ENCODE measurements at places on chromosomes 3 and 15.

DNA sequence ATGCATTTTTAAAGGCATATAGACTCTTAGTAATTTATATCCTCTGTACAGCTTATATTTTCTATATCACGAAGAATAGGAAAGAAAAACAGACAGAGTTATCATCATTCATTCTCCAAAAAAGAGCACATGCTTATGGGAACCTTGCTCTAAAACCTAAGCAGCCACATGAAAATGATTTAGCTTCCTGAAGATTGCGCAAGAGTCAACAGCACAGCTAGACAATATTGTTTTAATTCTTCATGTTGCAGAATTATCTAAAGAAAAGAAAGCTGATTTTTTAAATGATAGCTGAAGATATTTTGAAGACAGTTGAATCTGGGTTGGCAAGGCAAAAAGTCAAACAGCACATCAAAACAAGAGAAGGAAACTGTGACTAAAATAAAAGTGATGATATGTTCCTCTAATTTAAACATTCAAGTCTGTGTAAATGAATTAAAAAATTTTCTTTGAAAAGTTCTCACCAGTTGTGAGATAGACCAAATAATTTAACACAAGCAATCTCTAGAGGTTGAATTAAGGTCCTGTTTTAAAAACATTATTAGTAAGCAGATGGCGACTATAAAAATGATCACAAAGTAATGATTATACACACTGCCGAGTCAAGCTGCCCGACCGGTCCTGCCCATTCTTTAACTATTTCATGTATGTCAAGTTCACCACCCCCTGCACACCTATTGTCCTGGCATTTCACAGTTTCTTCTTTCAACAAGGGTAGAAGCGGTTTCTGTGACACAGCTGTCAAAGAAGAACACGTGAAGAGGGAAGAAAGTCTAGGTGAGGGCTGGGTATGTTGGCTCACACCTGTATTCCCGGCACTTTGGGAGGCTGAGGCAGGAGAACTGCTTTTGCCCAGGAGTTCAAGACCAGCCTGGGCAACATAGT lies 74.2 kb upstream of the BHLHE40 start:
- DNase-seq = no peak

GRCh38 chr3:148911173-148911572 lies 46.1 kb downstream of the CPA3 start:
- no peak for DNase-seq

GRCh38 chr3:64234571-64234970 lies 9.3 kb upstream of the PRICKLE2 start:
- DNase-seq = no peak

DNA sequence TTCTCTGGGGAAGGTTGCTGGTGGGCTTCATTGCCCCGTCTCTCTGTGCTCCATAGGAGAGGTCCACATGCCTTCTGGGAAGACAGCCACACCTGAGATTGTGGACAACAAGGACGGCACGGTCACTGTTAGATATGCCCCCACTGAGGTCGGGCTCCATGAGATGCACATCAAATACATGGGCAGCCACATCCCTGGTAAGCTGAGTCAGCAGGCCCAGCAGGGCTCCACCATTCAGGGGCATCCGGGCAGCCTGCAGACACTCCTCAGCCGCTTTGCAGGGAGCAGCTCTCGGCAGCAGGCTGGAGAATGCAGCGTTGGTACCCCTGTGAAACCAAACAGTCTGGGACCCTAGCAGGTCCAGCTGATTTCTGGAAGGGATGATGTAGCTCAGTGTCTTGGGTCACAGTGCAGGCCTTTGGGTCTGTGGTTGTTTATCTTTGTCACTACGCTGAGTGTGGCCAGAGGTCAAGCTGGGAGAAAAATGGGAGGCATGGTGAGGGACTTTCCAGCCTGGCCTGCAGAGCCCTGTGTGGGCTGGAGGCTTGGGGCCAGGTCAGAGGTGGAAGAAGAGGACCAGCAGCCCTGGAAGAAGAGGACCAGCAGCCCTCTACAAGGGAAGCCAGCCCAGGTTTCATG lies 67.2 kb downstream of the DNASE1L3 start:
- no peak for DNase-seq

GRCh38 chr15:101127506-101128076 lies 124.3 kb downstream of the CHSY1 start:
- DNase-seq = peak; percentile 71

GRCh38 chr15:73440571-73440970 lies 2.4 kb upstream of the REC114 start:
- DNase-seq = no peak

- DNase-seq = no peak
Observed at GRCh38 chr3:53171064-53171418, 10.0 kb downstream of the PRKCD start.

GRCh38 chr3:160340351-160340750 lies 58.7 kb downstream of the IFT80 start:
- DNase-seq = no peak

DNA sequence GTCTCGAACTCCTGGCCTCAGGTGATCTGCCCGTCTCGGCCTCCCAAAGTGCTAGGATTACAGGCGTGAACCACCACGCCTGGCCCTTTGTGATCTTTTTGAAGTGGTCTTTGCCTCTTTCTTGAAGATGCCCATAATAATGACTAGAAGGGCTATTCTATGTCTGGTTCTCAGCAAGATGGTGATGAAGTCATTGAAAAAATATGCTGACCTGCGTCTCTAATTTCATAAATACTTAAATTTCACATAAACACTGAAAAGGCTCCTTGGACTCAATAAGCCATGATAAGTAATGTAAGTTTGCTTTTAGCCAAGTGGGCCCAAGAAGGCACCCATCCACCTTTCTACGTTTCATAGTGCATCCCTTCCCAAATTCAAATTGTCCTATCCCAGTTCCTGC lies 775 bp upstream of the MAPK6 start:
- no peak for DNase-seq

- no peak for DNase-seq
Observed at GRCh38 chr3:126747768-126748167, 43.7 kb downstream of the CHCHD6 start.

- no peak for DNase-seq
Observed at GRCh38 chr15:57053470-57053869, 135.0 kb downstream of the TCF12 start.

DNA sequence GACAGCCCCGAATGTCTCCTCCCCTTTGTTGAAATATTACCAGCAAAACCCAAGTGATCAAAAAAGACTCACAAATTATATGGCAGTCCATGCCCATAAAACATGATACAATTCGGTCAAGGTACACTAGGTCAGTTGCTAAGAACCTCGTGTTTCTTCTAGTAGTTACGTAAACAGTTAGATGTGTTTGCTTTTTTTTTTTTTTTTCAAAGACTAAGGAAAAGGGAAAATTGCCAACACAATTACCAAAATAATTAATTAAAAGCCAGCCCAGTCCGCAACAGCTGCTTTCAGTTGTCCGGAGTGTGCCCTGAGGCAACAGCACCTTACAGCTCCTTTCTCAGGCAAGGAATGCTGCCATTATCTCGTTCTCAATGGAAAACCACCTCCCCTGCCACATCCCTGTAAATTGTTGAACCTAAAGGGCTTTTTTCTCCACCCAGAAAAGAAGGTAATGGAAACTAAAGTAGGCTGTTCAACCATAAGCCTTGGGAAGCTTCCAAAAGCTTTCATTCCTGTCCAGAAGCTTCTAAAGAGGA lies 129.2 kb upstream of the TSC22D2 start:
- DNase-seq = no peak

DNA sequence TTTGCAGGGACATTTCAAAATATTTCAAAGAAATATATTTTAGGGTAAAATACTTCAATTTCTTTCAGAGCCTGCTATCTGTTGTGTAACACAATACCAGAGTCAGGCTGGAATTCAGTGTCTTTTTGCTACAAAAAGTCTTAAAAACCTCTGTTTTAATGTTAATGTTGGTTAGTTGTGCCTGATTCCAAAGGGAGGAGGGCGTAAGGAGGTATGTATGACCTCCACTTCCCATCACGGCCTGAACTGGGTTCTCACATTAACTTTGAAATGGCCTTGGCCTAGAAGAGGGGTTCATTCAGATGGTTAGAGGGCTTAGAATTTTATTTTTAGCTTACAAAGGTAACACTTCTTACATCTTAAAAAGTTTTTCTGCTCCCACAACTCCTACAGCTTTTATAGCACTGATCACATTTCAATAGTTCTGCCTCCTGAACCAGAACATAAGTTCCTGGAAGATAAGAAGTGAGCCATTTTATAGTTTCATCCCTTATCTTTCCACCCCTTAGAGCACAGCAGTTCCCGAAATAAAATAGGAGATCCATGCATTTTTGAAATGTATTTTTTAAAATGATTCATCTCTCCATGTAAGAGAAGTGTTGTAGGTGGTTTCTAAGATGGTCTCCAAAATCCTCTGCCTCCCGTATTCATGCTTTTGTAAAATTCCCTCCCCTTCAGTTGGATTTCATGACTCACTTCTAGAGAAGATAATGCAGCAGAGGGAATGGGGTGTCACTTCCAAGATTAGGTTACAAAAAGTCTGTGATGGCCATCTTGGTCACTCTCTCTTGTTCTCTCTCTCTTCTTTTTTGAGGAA lies 543.1 kb upstream of the NECTIN3 start:
- no peak for DNase-seq

- DNase-seq = no peak
Observed at GRCh38 chr3:124965413-124965812, 30.9 kb upstream of the MUC13 start.

DNA sequence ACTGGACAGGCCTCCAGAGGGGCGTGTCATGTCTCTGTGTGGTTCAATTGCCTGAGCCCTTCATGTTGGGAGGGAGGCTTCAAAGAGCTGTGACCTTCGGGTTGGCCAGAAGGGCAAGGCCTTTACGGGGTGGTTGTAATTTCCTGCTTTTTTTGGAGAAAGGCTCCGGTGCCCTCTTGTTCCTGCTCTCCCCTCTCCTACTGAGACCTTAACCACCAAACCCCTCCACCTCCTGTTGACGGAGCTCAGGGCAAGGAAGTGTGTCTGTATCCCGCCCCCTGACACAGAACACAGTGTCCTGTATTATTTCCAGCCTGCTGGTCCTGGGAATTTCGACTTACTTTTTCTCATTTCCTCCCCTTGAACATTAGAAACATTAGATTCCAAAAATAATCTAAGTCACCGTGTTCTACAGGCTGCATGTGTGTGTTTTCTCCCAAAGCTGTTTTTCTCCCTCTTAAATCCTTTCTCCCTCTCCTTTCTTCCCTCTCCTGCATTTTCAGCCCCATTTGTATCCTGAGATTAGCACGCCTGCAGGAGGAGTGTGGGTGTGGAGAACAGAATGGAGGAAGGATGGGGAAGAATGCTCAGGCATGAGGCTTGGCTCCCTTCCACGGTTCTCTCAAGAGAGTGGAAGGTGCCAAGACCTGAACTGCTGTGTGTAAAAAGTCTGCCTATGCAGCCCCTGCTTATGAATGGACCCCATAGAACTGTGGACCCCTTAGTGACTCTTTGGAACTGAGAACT lies 285.4 kb upstream of the ROPN1 start:
- no peak for DNase-seq

DNA sequence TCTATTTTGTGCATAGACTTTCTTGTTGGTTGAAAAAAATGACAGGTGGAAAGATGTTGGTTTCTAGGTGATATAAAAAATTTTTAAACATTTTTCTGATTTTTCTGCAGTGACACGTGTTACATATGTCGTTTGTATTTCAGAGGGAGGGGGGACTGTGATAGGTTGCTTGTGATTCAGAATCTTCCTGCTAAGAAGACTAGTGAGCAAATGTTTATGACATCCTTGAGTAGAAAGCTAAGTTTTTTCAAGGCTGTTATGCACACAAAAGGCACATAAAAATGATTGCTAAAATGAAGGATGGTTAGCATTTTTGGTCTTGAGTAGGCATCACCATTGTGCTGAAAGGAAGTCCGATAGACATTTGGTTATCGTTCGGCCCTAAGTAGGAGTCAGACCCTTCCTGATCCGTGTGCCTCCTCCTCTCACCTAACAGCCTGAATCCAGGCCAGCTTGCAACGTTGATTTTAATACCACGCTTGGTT lies 1.5 kb downstream of the ZNF639 start:
- DNase-seq = no peak

DNA sequence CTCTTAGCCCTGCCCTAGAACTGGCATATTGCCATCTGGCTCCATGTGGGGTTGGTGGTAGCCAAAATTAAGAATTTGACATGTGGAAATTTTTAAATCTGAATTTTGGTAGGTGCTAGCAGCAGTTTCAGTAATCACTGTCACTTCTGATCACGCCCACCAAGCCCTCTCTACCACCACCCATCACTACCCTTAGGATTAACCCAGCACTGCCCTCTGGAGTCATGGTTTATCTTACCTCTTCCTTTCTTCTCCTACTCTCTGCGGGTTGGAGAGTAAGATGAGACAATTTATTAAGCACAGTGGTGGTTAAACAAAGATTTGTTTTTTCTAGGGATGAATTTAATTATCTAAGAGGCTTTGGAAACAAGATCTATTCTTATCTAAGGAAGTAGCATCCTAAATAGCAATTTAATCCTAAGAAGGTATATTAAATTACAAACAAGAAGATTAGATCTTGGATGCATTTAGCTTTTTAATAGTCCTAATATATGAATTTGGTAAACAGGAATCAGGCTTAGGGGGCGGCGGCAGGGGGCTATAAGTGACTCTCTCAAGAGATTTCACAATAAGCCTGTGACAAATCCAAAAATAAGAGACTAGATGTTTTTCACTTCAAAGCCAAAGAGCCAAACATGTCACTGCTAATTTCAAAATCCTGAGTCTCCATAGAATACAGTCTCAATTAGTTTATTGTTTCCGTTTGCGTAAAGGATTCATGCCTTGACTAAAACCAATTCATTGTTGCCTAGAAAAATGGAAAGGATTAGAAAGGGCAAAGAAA lies 498.4 kb upstream of the UBE2E2 start:
- no peak for DNase-seq

GRCh38 chr3:24972491-24972890 lies 455.6 kb upstream of the RARB start:
- DNase-seq = no peak

GRCh38 chr3:12687948-12688347 lies 24.0 kb upstream of the RAF1 start:
- DNase-seq = no peak

DNA sequence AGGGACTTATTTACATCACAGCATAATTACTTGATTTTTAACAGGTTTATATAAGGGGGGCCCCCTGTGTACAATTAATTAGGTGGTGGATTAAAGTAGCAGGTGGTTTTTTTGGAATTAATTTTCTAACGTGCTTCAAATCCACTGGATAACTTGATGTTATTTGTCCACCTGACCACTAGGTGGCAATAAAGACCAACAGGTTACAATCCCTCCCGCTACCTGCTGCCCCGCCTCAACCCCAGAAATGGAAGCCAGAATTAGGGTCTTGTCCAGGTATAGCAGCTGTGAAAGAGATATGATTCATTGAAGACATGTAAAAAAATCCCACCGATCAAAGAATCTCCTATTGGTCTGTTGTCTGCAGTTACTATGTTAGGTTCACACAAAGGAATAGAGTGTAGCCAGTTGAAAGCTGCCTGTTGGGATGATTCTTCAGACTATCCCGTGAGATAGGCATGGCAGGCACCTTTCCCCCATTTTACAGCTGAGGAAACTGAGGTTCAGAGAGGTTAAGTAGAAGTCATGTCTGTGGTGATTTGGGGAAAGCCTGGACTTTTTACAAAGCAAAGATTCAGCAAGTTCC lies 44.0 kb downstream of the MFSD1 start:
- no peak for DNase-seq

GRCh38 chr3:88231207-88231606 lies 81.4 kb downstream of the C3orf38 start:
- no peak for DNase-seq

Data from activated naive CD8-positive, alpha-beta T cell treated with anti-CD3 and anti-CD28 coated beads, Interleukin-2, amount 10 ng/mL, durations not matched to agents 7 days and 5 days (primary cell).